ENCODE measurements at places on chromosomes 3 and 15. TPM values are rescaled to one million over a fixed set of nuclear protein-coding genes. Genes with fewer than 3 reads are reported as not detected.

GRCh38 chr3:110384601-110385000 is 687.0 kb upstream of the NECTIN3 start:
- no peak overlapping the region for H3K27ac ChIP-seq
- H3K4me1 ChIP-seq, result peaks cover 1% of the 10 kb centered on the region
- H3K27me3 ChIP-seq, result no peaks in the 10 kb centered on the region
- H3K4me3 ChIP-seq, result no peak overlapping the region
- no peak for DNase-seq

Gene ARRDC4
- total RNA-seq, result 6.9 TPM

Gene GRAMD1C
- 3.3 TPM for total RNA-seq

Gene RTP4
- total RNA-seq, result not detected

Gene SPTSSB
- total RNA-seq, result 33.0 TPM

DNA sequence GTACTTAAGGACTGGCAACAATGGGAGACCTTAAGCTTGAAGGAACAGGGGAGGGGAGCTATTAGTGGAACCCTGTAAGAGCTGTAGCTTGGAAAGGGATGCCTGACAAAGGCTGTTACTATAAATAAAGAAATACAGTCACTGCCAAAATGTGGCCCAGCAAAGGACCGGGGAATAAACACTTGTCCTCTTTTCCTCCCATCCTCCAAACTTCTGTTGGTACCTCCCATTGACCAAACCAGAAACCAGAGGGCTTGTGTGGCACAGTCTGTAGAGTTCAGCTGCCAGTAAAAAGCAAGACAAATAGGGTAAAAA is 25.1 kb upstream of the TCF12 start:
- H3K27ac ChIP-seq, result no peak overlapping the region
- H3K4me3 ChIP-seq, result no peak overlapping the region
- H3K4me1 ChIP-seq, result peaks cover 6% of the 10 kb centered on the region
- no peaks in the 10 kb centered on the region for H3K36me3 ChIP-seq
- no peak for DNase-seq

- no peak for DNase-seq
- no peak overlapping the region for H3K4me3 ChIP-seq
- no peaks in the 10 kb centered on the region for H3K27me3 ChIP-seq
- H3K4me1 ChIP-seq, result no peaks in the 10 kb centered on the region
- no peaks in the 10 kb centered on the region for H3K36me3 ChIP-seq
- H3K27ac ChIP-seq, result no peak overlapping the region
These were observed 284.0 kb upstream of the TBL1XR1 start for GRCh38 chr3:177481329-177481728.

GRCh38 chr3:189849262-189849661 is 218.1 kb downstream of the TP63 start:
- H3K27me3 ChIP-seq, result no peaks in the 10 kb centered on the region
- H3K27ac ChIP-seq, result no peak overlapping the region
- no peaks in the 10 kb centered on the region for H3K36me3 ChIP-seq
- H3K4me1 ChIP-seq, result peaks cover 4% of the 10 kb centered on the region
- no peak for DNase-seq

Gene MEGF11
- 1.3 TPM for total RNA-seq

Gene ACAN
- total RNA-seq, result 4.5 TPM

GRCh38 chr15:22936577-22937472 is 43.3 kb downstream of the CYFIP1 start:
- peaks cover 1% of the 10 kb centered on the region for H3K4me1 ChIP-seq
- no peak overlapping the region for H3K4me3 ChIP-seq

DNA sequence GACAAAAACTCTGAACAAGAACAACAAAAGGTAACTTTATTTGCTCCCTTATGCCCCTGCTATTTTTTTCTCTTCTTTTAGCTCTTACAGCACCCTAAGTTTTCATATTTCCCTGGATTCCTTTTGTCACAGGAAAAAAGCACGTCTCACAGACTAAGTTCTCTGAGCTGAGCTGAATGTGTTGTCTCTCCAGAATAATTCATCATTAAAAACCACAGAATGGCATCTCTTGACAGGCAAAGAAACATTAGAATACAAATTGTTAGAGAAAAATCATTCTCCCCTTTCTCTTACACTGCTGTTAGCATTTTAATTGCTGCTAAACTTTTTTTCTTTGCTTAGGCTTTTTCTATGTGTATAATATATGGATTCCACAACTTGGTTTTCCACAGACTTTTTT is 48.7 kb upstream of the SECISBP2L start:
- H3K27me3 ChIP-seq, result no peaks in the 10 kb centered on the region
- H3K27ac ChIP-seq, result no peak overlapping the region
- H3K4me3 ChIP-seq, result no peak overlapping the region

GRCh38 chr15:95247071-95247984 is 1016.0 kb downstream of the MCTP2 start:
- no peaks in the 10 kb centered on the region for H3K27me3 ChIP-seq
- H3K4me1 ChIP-seq, result no peaks in the 10 kb centered on the region
- H3K4me3 ChIP-seq, result no peak overlapping the region
- H3K27ac ChIP-seq, result no peak overlapping the region
- no peaks in the 10 kb centered on the region for H3K36me3 ChIP-seq

GRCh38 chr3:138406606-138407005 is 27.8 kb upstream of the ESYT3 start:
- DNase-seq, result no peak
- H3K27me3 ChIP-seq, result no peaks in the 10 kb centered on the region
- peaks cover 22% of the 10 kb centered on the region for H3K4me1 ChIP-seq
- H3K4me3 ChIP-seq, result no peak overlapping the region
- H3K27ac ChIP-seq, result no peak overlapping the region

Gene GOLGA8T
- total RNA-seq, result 0.54 TPM

Gene NR1I2
- total RNA-seq, result 4.4 TPM

Gene CRYGS
- total RNA-seq, result 2.9 TPM

- DNase-seq, result no peak
- no peaks in the 10 kb centered on the region for H3K27me3 ChIP-seq
These were observed 40.6 kb upstream of the TRIM59 start for GRCh38 chr3:160490166-160490565.

Gene AHSG
- not detected for total RNA-seq

DNA sequence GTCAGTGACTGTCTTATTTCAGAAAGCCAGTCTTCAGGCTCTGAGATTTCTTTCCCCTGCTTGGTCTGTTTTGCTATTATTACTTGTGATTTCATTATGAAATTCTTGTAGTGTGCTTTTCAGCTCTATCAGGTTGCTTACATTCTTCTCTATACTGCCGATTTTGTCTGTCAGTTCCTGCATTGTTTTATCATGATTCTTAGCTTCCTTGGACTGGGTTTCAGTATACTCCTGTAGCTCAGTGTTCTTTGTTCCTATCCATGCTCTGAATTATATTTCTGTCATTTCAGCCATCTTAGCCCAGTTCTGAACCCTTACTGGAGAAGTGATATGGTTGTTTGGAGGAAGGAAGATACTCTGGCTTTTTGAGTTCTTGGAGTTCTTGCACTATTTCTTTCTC is 40.5 kb downstream of the CEP63 start:
- no peaks in the 10 kb centered on the region for H3K4me1 ChIP-seq
- H3K27ac ChIP-seq, result no peak overlapping the region
- H3K36me3 ChIP-seq, result peaks cover 4% of the 10 kb centered on the region
- H3K4me3 ChIP-seq, result no peak overlapping the region
- no peak for DNase-seq
- H3K27me3 ChIP-seq, result no peaks in the 10 kb centered on the region

- no peak overlapping the region for H3K27ac ChIP-seq
- H3K36me3 ChIP-seq, result no peaks in the 10 kb centered on the region
- no peaks in the 10 kb centered on the region for H3K27me3 ChIP-seq
- no peak for DNase-seq
- peaks cover 18% of the 10 kb centered on the region for H3K4me1 ChIP-seq
- no peak overlapping the region for H3K4me3 ChIP-seq
These were observed 183.9 kb downstream of the FAM43A start for GRCh38 chr3:194869482-194870169.

Gene GRM2
- 5.2 TPM for total RNA-seq

GRCh38 chr3:69558912-69559311 is 173.0 kb upstream of the FRMD4B start:
- H3K27ac ChIP-seq, result no peak overlapping the region
- no peaks in the 10 kb centered on the region for H3K4me1 ChIP-seq
- H3K27me3 ChIP-seq, result no peaks in the 10 kb centered on the region
- H3K36me3 ChIP-seq, result no peaks in the 10 kb centered on the region
- no peak for DNase-seq

GRCh38 chr3:190077395-190078045 is 43.2 kb downstream of the P3H2 start:
- DNase-seq, result no peak
- H3K27ac ChIP-seq, result no peak overlapping the region
- no peaks in the 10 kb centered on the region for H3K36me3 ChIP-seq

GRCh38 chr3:72161881-72162595 is 377.1 kb upstream of the PROK2 start:
- H3K4me3 ChIP-seq, result no peak overlapping the region
- no peaks in the 10 kb centered on the region for H3K27me3 ChIP-seq
- no peaks in the 10 kb centered on the region for H3K36me3 ChIP-seq

DNA sequence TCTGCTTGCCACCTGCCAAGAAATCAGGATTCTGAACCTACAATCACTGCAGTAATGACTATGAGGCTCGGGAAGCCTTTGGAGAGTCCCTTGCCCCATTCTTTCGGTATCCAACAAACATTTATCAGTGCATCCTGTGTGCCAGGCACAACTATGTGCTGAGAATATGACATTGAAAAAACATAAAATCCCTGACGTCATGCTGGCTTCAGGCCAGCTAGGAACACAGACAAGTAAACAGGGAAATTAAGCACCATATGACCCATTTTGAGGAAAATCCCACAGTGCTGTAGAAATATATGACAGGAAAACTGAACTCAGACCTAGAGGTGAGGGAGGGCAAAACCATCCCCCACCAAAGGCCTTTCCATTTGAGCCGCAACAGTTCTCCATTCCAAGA is 34.1 kb upstream of the DET1 start:
- no peak for DNase-seq
- no peaks in the 10 kb centered on the region for H3K36me3 ChIP-seq
- no peaks in the 10 kb centered on the region for H3K27me3 ChIP-seq
- H3K27ac ChIP-seq, result no peak overlapping the region
- no peaks in the 10 kb centered on the region for H3K4me1 ChIP-seq

Gene GOLGA8M
- total RNA-seq, result not detected

Gene TAGLN3
- total RNA-seq, result 8.2 TPM

DNA sequence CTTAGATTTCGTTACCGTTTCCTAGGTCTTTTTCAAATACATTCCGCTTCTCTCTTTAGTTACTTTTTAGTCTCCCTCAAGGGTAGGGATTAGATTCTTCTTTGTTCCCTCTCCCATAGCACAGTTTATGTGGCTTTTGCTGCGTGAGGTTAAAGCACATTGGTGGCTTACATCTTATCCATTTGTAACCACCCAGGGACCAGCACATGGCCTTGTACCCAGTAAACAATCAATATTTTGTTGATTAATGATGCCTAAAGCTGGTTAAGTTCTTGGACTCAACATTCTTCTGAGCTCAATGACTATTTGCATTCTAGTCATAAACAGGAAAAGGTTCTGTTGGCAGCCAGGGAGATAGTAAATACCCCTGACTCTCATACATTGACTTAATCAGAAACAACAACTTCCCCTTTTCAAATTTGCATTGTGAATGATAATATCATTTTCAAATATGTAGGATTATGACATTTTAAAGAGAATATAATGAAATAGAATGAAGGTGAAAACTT is 60.2 kb downstream of the CACNA1D start:
- no peaks in the 10 kb centered on the region for H3K36me3 ChIP-seq
- H3K27me3 ChIP-seq, result no peaks in the 10 kb centered on the region

Gene NUSAP1
- total RNA-seq, result 126 TPM

DNA sequence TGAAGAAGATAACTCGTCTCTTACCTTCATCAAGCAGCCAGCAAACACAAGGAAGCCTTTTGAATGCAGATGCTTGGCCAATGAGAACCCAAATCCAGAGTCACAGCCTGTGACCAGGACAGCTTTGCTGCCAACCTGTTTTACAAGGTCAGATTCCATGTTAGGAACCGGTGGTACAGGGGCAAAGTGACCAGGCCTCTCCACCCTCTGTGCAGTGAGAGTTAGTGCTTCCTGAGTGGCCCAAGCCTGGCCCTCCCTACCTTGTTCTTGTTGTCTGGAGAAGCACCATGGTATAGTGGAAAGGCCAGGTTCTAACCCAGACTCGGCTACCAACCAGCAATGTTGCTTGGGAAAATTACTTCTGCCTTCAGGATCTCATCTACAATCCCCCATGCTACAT is 23.4 kb downstream of the BDH1 start:
- no peak overlapping the region for H3K4me3 ChIP-seq
- no peak for DNase-seq

GRCh38 chr3:4744405-4745234 is 234.6 kb upstream of the BHLHE40 start:
- H3K4me1 ChIP-seq, result no peaks in the 10 kb centered on the region
- H3K27me3 ChIP-seq, result no peaks in the 10 kb centered on the region
- H3K27ac ChIP-seq, result no peak overlapping the region
- no peaks in the 10 kb centered on the region for H3K36me3 ChIP-seq
- DNase-seq, result no peak

DNA sequence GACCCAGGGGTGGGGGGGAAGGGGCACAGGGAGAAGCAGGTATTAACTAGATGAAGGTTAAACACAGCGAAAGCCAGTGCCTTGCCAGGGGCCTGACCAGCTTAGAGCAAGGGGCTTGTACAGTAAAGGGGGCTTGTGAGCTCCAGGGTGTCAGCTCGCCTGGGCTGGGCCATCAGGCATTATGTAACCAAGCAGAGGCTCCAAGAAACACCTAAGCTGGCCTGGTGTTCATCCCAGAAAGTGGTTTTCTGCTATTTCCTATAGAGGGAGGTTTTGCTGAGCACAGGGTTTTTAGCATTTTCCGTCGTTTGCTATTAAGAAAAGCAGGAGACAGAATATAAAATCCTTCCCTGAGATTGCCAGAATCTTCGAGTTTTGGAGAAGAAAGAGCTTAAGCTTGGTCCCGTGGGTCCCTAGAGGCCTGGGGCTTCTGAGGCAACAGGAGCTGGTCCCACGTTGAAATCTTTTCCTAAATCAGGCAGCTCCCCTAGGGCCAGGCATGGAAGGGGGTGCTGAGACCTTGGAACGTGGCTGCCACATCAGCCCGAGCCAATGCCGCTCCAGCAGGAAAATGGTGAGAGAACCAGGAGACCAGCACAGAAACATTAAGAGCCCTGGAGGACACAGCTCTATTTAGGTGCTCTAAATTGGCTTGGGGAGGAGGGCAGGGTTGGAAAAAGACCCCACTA is 71.4 kb downstream of the ISG20 start:
- no peaks in the 10 kb centered on the region for H3K36me3 ChIP-seq
- no peak for DNase-seq
- no peaks in the 10 kb centered on the region for H3K4me1 ChIP-seq
- peaks cover 18% of the 10 kb centered on the region for H3K27me3 ChIP-seq
- H3K4me3 ChIP-seq, result no peak overlapping the region
- H3K27ac ChIP-seq, result no peak overlapping the region

- no peak overlapping the region for H3K4me3 ChIP-seq
- H3K36me3 ChIP-seq, result no peaks in the 10 kb centered on the region
- no peaks in the 10 kb centered on the region for H3K27me3 ChIP-seq
- DNase-seq, result no peak
- 0 out of 2 replicates have a peak, but pooled peaks cover 5% of the 10 kb centered on the region for H3K4me1 ChIP-seq
- no peak overlapping the region for H3K27ac ChIP-seq
These were observed 169.7 kb downstream of the RSRC1 start for GRCh38 chr3:158279609-158280008.

DNA sequence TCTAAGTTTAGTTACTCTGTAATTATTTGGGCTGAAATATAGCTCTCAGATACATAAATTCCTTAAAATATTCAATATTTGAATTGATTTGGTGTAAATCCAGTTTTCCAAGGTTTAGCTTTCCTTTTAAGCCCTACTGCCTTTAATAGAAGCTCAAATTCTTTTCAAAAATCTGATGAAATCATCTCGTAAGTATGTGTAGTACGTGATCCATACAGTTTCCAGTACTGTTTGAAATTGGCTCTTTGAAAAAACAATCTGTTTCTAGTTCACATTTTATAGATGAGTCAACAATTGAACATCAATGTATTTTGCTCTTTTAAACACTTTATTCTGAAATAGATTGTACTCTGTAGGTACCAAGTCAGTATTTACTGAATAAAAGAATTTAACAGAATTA is 84.2 kb downstream of the LRRC49 start:
- H3K27me3 ChIP-seq, result no peaks in the 10 kb centered on the region
- H3K27ac ChIP-seq, result no peak overlapping the region
- H3K4me1 ChIP-seq, result no peaks in the 10 kb centered on the region
- no peak overlapping the region for H3K4me3 ChIP-seq
